ENCODE measurements at places on chromosomes 5 and 9.

DNA sequence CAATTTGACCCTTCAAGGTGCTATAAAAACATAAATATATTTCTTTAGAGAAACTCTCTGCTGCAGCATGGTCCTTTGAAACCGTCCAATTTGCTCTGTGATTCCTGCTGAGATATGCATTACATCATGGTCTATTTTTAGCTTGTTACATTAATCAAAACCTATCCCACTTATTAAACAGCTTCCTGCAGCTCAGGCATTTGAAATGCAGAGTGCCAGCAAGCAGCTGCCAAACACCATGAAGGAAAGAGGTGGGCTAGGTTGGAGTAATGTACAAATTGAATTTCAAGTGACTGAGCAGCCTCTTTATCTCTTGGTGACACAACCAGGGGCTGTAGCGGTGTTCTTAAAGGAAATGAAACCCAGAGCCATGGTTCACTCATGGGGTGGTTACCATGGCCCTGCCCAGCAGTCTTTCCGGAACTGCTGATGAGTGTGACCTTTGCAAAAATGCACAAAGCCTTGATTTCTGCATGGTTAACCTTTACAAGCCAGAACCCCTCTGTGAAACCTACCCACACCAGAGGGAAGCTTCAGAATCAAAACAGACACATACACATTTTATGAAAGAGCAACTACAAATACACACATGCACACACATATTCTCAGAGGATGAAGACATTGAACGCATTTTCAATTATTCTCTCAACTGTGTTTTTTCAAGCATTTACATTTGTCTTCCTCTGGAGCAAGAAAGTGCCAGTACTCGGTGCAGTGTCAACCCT is 155.8 kb upstream of the ZNF608 start:
- DNase-seq: no peak

GRCh38 chr5:96601715-96602244 is 60.4 kb upstream of the CAST start:
- DNase-seq: peak; percentile 27

DNA sequence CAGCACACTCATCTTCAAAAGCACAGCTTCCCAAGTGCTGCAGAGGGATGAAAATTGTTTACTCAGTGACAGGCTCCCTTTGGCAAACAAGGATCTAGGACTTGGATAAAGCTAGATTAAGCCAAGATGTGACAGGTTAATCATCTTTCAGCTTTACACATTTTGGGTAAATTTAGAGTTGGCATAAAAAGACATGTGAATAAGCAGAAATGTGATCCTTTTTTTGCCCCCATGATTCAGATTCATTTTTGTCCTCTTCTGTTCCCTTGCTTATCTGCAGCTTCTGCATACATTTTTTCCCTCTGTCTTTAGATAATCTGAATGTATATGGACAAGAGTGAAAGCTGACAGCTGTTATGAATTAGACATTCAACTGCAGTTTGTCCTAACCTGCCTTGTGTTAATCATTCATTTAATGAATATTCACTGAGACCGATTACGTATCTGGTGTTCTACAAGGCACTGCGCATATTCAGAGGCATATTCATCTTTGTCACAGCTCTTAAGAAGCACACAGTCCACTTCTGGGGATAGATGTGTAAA is 19.6 kb downstream of the ADAMTSL1 start:
- DNase-seq: no peak

- DNase-seq: no peak
Measured at GRCh38 chr9:117828466-117828865, 124.3 kb downstream of the TLR4 start.

- DNase-seq: no peak
Measured at GRCh38 chr5:56763711-56764466, 51.5 kb upstream of the MAP3K1 start.

GRCh38 chr9:110126986-110127864 is 80.7 kb downstream of the C9orf152 start:
- DNase-seq: no peak

Measured in activated naive CD8-positive, alpha-beta T cell treated with anti-CD3 and anti-CD28 coated beads, Interleukin-2, amount 50 U/mL, for 16 hours (primary cell).